ENCODE measurements at places on chromosomes 6 and 20.

DNA sequence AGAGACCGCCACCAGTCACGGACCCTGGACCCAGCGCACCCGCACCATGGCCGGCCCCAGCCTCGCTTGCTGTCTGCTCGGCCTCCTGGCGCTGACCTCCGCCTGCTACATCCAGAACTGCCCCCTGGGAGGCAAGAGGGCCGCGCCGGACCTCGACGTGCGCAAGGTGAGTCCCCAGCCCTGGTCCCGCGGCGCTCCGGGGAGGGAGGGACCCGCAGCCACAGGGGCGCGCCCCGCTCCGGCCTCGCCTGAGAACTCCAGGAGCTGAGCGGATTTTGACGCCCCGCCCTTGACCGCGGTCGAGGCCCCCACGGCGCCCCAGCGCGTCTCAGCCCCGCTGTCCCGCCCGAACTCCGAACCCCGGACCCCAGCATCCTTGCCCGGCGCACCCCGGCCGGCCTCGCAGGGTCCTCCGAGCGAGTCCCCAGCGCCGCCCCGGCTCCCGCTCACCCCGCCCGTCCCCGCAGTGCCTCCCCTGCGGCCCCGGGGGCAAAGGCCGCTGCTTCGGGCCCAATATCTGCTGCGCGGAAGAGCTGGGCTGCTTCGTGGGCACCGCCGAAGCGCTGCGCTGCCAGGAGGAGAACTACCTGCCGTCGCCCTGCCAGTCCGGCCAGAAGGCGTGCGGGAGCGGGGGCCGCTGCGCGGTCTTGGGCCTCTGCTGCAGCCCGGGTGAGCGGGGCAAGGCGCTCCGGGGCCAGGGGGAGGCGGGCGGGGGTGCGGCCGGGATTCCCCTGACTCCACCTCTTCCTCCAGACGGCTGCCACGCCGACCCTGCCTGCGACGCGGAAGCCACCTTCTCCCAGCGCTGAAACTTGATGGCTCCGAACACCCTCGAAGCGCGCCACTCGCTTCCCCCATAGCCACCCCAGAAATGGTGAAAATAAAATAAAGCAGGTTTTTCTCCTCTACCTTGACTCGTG is at the start of gene OXT:
Gene OXT (plus strand): TSS at position 11 of the 920 bp plus-strand sequence. CDS start 36 bp downstream, at position 47.
- DNase-seq, result peak; percentile 62

DNA sequence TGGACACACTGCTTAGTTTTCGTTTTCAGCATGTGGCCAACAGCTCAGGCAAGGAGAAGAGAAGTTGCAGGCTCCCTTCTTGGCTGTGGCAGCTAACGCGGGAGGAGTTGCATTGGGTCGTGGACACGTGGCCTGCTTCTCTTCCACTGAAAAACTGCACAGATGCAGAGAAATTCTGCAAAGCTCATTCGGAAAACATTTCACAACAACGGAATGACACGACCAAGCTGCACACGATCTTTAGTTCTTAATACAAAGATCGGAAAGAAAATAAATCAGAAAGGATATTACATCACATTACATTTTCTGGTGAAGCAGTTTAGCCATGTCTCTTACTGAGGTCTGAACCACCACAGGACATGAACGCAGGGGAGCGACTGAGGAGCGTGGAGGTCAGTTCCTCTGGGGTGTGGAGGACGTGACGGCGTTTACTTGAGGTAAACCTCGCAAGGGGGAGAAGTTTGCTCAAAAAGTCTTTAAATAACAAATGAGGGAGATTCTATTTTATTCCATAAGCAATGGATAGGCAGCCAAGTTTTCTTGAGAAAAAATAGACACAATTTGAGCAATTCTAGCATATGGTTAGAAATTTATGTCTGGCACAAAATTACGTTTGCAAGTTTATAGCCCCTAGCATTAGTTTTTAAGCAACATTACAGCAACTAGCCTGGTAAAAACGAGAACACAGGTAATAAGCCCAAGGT is 178.3 kb downstream of the THBS2 start:
- no peak for DNase-seq

- no peak for DNase-seq
Measured at GRCh38 chr20:834151-834746, 734 bp downstream of the FAM110A start.

GRCh38 chr20:37991908-37992307 is 41.3 kb downstream of the TTI1 start:
- no peak for DNase-seq

DNA sequence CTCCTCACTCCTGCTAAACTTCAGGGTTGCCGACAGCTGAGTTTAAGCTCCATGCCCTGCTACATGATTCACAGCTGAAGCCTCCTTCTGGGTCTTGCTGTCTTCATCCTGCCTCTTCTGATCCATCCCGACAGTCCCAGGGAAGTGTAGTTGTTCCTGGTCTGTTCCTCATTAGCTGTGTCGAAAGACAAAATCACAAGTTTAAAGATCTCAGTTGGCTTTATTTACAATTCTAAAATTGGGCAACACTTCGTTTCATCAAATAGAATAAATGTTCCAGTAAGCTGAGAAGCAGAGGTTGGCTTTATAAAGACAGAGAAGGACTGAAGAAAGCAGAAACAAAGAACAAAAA is 4.1 kb upstream of the SLC2A10 start:
- DNase-seq, result no peak

- DNase-seq, result peak; percentile 8
Measured at GRCh38 chr20:51417250-51418136, 125.0 kb downstream of the NFATC2 start.

DNA sequence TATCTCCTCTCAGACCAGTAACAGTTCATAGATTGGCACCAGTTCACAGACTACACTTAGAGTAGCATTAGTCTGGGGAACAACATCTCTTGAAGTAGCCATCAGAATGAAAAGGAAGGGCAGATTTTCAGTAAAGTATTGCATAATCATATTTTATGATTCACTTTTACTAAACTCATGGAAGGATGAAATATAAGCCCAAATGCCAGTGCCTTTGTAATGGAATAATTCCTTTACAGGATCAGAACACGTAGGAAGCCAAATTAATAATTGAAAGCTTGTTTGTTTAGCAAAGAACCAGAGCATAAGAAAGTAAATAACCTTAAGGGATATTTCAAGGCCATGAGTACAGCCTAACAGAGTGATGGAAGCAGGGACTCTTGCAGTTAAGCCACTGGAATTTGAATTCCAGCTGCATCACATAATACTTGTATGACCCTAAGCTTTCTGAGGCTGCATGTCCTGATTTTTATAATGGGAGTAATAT is 11.4 kb upstream of the LOC128125822 start:
- DNase-seq, result no peak

GRCh38 chr6:16035488-16036080 is 93.3 kb upstream of the MYLIP start:
- no peak for DNase-seq

GRCh38 chr20:24762791-24763350 is 186.2 kb upstream of the CST7 start:
- DNase-seq, result no peak

GRCh38 chr20:3326779-3327521 is 80.5 kb downstream of the DNAAF9 start:
- DNase-seq, result no peak

DNA sequence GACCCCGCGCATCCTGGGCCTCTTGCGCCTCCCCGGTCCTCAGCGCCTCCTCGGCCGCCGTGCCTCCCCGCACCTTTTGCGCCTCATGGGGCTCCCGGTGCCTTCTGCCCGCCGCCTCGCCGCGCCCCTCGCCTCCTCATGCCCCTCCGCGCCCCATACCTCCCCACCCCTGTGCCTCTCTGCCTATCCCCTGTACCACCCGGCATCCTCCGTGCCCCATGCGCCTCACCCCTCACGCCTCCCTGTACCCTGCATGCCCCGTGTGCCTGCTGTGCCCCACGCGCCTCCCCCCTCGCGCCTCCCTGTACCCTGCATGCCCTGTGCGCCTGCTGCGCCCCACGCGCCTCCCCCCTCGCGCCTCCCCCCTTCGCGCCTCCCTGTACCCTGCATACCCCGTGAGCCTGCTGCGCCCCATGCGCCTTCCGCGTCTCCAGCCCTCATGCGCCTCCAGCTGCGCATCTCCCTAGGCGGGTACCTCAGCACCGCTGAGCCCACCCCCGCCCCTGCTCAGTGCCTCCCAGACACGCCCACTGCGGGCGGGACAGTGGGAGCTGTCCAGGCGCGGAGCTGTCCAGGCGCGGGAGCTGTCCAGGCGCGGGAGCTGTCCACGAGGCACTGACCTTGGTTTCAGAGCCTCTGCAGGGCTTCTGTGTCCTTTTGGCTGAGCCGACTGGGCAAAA is 37.1 kb downstream of the IGF2R start:
- DNase-seq, result no peak

DNA sequence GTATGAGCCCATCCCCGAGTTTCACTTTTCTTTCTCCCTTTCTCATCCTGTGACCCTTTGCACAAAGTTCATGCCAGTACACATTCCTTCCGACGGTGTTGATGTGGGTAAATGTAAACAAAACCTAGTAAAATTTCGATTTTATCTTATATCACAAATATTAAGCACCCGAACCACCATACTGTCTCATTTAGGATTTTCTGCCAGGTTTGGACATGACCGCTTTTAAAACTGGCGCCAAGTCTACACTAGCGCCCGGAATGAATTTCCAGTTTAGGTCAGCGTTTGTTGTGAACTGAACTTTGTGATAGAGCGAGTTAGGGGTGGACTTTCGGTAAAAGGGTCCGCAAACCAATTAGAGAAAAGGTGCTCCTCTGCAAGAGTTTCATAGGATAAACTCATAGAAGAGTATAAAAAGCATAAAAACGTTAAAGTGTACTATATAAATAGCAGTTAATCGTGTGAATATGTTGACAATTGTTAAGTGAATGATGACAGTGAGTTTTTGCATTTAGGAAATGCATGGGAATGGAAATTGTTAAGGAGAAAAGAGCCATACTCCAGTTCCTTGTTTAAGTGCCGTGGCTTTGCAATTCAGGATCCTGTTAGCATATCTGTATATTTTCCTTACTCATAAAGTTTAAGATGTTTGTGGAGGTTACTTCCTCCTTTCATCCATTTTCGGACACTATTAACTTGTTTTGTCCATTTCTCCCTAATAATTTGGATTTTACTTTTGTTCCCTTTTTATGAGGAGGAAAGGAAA is 937 bp downstream of the AKAP7 start:
- no peak for DNase-seq

- peak; percentile 22 for DNase-seq
Measured at GRCh38 chr20:53693262-53693871, 99.7 kb upstream of the ZNF217 start.

DNA sequence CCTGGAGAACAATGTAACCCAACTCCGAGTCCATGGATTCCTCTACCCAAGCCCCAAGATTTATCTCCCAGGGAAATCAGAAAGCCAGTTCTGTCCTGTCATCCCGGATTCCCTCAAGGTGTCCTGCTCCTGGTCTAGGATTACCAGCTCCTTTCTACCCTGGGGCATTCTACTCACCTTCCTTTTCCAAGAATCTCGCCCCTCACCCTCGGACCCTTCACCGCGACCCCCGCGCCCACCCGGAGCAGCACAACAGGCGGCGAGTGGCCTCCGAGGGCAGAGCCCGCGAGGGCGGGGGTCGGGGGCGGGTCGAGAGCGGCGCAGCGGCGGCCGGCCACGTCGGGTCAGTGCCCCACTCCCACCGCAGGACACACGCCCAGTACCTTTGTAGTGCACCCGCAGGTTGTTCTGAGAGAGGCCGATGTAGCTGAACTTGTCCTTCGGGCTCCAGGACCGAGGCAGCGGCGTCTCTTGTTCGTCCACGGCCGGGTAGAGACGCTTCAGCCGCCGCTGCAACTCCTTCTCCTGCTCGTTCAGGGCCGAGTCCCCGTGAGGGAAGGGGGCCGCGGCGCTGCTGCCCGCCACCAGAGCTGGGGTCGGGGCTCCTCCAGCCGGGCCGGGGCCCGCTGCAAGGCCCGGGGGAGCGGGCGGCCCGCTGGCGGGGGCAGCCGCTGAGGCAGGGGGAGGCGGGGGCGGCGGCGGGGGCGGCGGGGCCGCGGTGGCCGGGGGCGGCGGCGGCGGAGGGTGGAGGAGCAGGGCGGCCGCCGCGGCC is 897 bp downstream of the RANBP9 start:
- peak; percentile 64 for DNase-seq

- DNase-seq, result no peak
Measured at GRCh38 chr6:71349976-71350615, 61.5 kb downstream of the OGFRL1 start.

GRCh38 chr6:48628316-48628715 is 517.3 kb upstream of the PTCHD4 start:
- DNase-seq, result no peak

GRCh38 chr6:120173250-120173649 is 823.7 kb upstream of the MAN1A1 start:
- DNase-seq, result no peak

DNA sequence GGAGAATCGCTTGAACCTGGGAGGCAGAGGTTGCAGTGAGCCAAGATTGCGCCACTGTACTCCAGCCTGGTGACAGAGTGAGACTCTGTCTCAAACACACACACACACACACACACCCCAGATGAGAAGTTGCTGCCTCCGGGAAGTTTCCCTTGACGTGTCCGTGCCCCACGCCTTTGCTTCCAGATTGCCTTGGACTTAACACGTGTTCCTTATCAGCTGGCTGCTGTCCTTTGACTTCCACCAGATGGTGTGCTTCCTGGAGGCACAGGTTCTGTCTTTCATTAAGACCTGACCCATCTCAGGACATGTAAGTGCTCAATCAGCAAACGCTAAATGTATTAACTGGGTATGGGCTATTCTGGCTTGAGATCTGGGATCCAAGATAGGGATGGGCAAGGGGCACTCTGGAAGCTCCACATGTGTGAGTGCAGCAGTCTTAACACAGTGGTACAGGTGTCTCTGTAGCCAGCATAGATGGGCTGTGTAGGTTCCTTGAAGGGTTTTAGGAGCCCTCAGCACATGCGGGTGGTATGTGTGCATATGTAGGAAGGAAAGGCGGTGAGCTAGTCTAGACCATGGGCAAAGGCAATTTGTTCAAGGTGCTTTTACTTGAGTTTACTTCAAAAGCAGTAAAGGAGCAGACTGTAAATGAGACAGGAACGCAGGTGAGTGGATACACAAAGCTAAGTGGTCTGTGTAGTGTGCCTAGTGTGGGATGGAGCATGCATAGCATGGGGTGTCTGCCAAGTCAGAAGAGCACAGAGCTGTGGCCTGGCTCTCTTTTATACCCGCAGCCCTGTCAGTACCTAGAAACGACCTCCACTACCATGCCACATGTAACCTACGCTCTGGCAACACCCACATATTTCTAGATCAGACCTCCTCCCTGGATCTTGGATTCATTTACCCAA is 11.6 kb downstream of the PIGT start:
- no peak for DNase-seq
